ENCODE measurements at places on chromosomes 13 and 19. TPM values are rescaled to one million over a fixed set of nuclear protein-coding genes. Genes with fewer than 3 reads are reported as not detected.

Gene PCDH17
- polyA plus RNA-seq: 1.2 TPM

Gene FAM32A
- polyA plus RNA-seq: 90.2 TPM

Gene CYP4F8
- not detected for polyA plus RNA-seq

Gene CEACAM4
- polyA plus RNA-seq: 1.6 TPM

Gene NTN5
- not detected for polyA plus RNA-seq

All from sigmoid colon (tissue), 7 donors.